ENCODE measurements at places on chromosomes 12 and 14.

DNA sequence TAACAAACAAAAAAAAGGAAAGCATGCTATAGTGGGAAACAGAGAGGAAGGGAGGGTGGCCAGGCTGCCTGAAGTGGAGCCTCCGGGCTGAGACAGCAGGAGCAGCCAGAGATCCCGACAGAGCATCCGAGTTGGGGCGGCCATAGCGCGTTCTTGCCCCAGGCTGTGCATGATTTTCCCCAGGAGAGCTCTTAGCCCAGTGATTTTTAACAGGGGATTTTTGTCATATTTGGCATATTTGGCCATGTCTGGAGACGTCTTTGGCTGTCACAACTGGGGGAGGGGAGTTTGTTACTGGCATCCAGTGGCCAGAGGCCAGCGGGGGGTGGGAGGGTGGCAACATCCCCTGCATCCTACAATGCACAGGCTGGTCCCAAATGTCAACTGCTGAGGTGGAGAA, 23.6 kb downstream of the BDKRB1 start:
- no peak for DNase-seq

DNA sequence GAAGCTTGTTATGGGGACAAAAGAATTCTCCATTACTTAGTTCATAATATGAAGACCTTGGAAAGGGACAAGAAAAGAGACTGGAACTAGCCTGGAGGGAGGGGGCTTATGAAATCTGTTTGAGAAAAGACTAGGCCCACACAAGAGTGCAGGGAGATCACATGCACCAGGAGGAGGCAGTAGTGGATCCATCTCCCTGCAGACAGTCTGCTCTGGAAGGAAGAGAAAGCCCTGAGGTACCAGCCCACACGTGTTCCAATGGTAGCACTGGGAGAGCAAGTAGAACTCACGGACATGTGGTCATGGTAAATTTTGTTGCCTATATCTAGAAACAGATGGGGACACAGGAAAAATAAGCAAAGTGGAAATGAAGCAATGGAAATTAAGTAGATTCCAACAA, 445.4 kb downstream of the SOX5 start:
- DNase-seq, result no peak

DNA sequence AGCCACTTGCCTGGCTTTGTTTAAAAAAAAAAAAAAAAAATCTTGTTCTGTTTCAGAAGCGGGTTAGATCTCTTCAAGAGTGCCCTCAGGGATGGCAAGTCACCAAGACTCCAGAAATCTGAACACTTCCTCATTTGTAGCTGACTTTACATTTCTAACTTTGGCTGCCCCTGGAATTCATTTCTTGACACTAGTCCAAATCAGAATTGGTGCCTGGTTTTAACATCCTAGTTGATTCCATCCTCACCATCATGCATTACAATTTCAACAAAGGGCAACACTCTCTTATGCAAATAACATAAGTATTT, 295.5 kb downstream of the RMST start:
- DNase-seq, result no peak

DNA sequence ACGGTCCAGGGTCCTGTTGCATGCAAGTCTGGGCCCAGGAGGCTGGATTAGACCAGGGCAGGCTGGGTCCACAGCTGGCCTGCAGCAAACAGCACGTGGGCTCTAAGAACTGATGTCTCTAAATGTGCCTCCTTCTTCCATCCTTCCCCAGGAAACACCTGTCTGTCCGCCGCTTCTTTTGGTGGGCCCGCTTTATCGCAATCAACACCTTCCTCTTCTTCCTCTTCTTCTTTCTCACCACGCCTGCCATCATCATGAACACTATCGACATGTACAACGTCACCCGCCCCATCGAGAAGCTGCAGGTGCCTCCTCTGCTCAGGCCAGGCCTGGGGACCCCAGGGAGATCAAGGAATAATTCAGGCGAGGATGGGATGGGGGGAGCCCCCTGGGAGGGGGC, 28.3 kb downstream of the NGB start:
- no peak for DNase-seq
